ENCODE measurements at places on chromosomes 13 and 19. TPM values are rescaled to one million over a fixed set of nuclear protein-coding genes. Genes with fewer than 3 reads are reported as not detected.

DNA sequence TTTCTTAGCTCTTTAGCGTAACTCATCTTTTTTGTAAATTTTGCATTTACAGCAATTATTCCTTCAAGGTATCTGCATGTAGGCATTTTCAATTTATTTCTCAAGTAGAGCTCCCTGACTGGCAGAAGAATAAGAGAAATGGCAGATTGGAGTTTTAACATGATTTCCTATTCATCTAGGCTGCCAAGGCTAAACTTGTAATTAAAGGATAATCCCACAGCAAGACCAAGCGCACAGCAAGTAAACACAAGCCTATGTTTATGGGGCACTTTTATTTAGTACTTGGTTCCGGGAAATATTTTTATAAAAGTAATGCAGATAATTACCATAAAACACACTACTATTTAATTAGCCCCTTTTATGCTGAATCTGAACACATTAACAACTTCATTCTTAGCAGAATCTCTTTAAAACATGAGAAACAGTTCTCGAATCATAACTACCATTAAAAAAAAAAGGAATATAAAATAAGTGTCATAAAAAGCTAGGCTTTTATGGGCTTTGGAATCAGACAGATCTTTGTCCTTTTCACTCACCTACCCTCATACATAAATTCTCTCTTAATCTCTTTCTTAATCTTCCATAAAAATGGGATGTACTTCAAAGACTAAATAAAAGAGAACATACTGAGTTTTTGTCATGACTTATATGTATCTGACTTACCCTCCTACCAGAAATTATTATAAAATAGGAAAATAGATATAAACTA, 961.6 kb upstream of the MIR17HG start:
- no peak for DNase-seq

DNA sequence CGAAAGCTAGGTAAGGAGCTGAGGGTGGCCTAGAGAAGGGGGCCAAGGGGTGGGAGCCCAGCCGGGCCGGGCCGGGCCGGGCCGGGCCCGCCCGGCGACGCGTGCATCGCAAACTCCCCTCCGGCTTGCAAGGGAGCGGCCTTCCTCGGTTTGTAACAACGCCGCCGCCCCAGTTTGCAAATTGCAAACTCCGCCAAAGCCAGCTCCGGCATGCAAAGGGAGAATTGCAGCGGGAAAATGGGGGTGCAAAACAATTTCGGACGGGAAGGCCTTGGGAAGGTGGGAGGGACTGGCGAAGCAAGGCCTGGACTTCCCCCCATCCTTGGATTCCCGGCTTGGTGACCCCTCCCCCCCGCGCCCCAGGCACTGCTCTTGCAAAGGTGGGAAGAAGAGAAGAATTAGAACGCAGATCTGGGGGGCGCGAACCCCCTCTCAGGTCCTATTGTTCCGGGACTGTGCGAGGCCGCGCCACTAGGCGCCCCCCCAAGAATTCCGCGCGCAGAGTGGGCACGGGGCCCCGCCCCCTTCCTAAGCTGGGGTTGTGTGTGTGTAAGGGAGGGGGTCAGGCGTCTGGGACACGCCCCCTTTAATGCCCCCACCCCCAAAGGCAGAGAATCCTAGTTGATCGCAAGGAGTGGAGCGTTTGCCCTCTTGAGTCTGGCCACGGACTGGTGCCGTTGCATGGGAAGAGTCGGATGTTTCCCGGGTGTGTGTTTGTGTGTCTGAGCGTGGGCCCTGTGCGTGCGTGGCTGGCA, 926 bp downstream of the PRR12 start:
- DNase-seq, result peak; percentile 63

DNA sequence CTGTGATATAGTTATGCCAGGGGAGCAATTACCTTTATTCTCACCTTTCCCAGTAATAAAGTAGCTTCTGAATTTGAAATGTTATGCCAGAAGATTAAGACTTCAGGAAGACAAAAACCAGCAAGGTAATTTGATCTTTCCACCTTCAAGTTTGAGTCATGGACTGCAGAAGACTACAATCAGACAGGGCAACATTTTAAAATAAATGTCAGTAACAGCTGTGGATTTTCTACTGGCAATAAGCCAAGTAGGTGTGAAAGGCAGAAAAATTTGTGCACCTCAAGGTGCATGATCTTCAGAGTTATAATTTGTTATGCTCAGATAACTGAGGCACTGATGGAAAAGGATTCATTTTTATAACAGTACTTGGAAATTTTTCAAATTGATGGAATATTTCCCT, 54.9 kb downstream of the SLITRK1 start:
- no peak for DNase-seq

DNA sequence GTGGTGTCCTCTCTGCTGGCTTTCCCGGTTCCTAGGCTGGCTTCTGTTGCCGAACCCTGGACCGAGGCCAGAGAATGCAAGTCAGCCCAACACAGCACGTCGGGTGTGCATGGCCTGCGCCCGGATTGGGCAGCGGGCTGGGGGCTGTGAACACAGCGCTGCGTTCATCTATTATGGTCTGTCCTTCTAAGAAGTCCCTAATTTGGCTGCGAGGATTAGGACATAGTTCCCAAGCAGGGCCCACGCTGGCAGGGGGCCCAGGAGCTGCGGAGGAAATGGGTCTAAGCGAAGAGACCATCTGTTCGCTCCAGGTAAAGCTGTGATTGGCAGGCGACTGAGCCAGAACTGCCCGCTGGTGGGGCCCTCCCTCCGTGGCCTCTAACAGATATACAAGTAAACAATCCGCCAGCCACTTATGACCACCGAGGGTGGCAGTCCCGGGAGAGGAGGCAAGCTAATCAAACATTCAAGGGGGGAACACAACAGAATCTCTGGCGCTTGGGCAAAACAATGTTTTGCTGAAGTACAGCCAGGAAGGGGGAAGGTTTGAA, 6.0 kb downstream of the SYCE2 start:
- no peak for DNase-seq

GRCh38 chr13:90246687-90247345, 1100.7 kb upstream of the MIR17HG start:
- no peak for DNase-seq

DNA sequence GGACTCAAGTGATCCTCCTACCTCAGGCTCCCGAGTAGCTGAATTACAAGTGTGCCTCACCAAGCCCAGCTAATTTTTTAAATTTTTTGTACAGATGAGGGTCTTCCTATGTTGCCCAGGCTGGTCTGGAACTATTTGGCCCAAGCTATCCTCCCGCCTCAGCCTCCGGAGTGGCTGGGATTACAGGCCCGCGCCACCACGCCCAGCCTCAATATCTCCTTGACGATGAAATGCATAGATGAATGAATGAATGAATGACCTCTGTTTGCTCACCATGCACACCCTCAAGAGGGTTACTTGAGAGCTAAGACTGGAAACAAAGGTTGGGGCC, 14.9 kb upstream of the AP1M2 start:
- no peak for DNase-seq

- no peak for DNase-seq
These were observed 33.4 kb downstream of the MBNL2 start for GRCh38 chr13:97255515-97256021.

DNA sequence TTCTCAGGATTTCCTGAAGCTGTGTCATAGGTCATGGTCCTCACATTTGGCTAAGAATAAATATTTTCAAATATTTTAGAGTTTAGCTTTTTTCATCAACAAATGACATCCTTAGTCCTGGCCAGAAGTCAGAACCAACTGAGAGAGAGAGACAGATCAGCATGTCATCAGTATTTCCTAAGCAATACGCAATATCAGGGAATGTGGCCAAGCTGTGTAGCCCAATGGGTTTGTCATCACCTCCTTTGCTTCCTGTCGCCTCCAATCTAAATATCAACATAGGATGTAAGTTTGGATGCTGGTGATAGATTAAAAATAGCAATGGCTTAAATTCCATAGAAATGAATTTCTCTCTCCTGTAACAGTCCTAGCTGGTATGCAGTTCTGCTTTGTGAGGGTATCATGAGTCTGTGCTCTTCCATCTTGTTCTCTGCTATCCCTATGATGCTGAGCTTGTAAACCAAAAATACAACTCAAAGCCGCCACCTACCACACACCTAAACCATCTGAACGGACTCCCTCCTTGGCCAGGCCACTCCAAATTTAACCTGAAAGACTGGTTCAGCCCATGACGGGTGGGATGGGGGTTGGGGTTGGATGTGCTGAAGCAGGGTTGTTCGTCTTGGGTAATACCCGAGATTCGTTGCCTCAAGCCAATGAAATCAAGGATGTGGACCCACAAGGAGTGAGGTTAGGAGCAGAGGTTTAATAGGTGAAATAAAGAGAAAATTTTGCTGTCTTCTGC, 10.0 kb upstream of the IGSF23 start:
- no peak for DNase-seq

- no peak for DNase-seq
These were observed 135.2 kb downstream of the PCDH9 start for GRCh38 chr13:67094952-67095351.

DNA sequence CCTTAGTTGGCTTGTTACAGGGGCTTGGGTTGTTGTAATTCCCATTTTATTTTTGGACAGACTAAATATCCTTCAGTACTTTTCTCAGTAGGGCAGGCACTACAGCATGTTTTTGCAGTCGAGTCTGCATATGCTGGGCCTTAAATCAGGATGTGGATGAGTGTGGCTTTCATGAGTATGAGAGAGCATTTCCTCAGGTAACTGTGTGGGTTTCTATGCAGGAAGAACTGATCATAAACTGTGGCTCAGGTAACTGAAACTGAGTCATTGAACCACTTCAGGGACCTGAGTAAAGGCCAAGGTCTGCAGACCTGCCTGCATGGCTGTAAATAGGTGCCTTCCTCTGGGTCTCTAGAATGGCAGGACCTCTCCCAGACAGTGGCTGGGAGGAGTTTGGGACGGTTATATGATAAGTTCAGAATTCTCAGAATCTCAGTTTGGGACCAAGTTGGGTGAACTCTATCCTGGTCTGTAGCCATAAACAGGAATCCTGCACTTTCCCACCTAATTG, 112.1 kb downstream of the ZNF737 start:
- no peak for DNase-seq

- DNase-seq, result no peak
These were observed 351.3 kb downstream of the DACH1 start for GRCh38 chr13:71515744-71516038.

DNA sequence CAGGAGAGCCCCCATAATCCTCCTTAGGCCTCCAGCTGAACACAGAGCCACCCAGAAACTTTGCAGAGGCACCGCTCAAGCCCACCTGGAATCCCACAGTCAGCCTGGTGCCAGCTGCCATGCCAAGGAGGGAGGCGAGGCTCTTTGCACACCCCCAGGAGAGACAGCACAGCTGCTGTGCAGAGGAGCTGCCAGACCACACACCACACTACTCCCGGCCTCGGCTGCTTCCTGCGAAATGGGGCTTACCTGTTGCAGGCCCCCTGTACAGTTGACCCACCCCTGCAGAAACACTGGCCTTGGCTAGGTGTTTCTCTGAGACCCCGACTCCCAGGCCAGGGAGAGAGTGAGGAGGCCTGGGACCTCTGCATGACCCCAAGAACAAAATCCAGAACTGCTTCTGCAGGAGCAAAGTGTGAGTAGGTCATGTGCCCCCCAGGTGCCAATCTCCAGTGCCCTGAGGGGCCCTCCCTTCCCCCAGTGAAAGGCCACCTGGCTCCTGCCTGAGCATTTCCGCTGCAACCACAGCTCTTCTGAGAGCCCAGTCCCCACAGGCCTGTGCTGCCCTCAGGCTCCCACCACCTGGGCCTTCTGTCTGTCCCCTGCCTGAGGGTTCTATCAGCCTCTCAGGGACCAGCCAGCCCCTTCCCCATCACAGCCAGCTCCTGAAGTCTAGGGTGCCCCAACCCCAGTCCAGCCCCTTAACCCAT, 580.4 kb downstream of the UQCRFS1 start:
- peak; percentile 86 for DNase-seq

- no peak for DNase-seq
These were observed 598.0 kb downstream of the EFNB2 start for GRCh38 chr13:105937451-105937850.

DNA sequence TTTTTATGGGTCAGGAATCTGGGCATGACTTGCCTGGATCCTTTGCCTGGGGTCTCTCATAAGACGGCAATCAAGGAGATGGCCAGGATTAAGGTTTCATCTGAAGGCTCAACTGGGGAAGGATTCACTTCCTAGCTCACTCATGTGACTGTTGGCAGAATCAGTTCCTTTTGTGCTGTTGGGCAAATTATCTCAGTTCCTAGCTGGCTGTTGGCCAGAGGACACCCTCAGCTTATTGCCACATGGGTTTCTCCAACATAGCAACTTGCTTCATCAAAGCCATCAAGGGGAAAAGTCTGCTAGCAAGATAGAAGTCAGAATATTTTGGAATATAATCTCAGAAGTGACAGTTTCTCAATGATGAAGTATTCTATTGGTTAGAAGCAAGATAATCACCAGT, 12.2 kb upstream of the EVI5L start:
- DNase-seq, result no peak

DNA sequence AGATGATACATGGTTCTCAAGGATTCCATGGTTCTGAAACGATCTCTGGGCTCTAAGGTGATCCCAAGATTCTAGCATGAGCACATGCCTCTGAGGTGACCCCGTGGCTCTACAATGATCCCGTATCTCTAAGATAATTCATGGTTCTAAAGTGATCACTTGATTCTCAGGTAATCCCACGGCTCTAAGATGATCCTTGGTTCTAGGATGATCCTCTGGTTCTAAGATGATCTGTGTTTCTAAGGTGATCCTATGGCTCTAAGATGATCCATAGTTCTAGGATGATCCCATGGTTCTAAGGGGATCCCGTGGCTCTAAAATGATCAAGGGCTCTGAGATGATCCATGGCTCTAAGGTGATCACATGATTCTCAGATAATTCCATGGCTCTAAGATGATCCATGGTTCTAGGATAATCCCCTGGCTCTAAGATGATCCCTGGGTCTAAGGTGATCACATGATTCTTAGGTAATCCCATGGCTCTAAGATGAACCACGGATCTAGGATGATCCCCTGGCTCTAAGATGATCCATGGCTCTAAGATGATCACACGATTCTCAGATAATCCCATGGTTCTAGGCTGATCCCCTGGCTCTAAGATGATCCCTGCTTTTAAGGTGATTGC, 21.3 kb downstream of the NUMBL start:
- DNase-seq, result no peak

DNA sequence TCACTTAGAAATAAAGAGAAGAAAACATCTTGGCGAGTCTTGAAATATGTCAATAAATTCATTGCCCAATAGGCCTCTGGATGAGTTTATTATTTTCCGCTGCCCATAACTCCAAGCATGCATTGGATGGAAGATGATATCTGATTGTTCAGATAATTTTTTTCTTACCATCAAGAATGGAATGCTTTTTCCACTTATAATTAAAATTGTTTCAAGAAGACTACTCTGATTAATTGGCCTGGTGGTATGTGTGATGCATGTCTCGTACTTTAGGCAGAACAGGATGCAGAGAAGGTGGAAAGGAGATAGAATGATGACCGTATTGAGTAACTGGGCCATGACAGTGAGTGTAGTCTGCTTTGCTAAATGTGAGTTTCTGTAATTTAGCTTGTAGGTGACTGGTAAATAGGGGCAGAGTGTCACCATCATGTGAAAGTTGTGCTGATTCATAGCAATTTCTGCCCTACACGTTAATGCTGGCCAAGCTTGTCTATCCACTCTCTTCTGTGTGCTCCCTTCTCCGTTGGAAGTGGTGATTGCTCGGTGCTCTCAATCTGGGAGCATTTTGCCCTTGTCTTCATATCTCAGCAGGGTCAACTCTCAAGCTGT, 13.5 kb upstream of the SPATA13 start:
- DNase-seq, result no peak

RNF225 gene
- 0.77 TPM for total RNA-seq

SLC6A16 gene
- 15.8 TPM for total RNA-seq

SLC15A1 gene
- not detected for total RNA-seq

ZNF90 gene
- 27.0 TPM for total RNA-seq

TMEM255B gene
- 6.8 TPM for total RNA-seq

DMAC2 gene
- 40.6 TPM for total RNA-seq

ZNF772 gene
- total RNA-seq, result 1.5 TPM
